ENCODE measurements at places on chromosomes 1 and 21.
A peak's percentile ranks its signal among the peaks of the same experiment; 100 is the strongest.

DNA sequence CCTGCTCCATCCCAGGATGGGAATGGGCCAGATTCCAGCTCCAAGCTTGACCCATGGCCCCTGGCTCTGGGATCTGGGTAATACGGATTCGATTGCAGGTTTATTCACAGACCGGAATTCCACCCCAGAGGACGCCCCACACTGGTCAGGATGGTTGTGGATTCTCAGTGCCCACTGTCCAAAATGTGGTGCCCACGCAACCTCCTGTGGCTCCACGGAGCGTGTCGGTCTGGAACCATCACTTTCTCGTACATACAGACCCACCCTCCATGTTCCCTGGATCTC is 31.6 kb downstream of the KRTAP10-1 start:
- DNase-seq, result no peak

GRCh38 chr21:45887788-45888187 is 93.8 kb upstream of the COL6A1 start:
- DNase-seq, result no peak

- no peak for DNase-seq
These were observed 109.6 kb downstream of the AKT3 start for GRCh38 chr1:243740255-243740999.

- no peak for DNase-seq
These were observed 973 bp downstream of the C1orf74 start for GRCh38 chr1:209783386-209783785.

DNA sequence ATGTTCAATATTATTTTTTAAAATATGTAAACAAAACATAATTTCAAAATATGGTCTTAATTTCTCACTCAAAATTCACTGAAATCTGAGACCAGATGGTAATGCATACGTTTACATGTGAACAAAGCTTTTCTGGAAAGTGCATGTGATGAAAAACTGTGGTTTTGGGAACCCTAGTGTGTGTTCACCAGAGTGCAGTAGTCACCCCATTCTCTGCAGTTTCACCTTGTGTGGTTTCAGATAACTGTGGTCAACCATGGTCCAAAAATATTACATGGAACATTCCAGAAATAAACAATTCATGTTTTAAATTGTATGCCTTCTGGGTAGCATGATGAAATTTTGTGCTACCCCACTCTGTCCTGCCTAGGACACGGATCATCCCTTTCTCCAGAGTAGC is 2021.9 kb downstream of the MRPL39 start:
- DNase-seq, result no peak

DNA sequence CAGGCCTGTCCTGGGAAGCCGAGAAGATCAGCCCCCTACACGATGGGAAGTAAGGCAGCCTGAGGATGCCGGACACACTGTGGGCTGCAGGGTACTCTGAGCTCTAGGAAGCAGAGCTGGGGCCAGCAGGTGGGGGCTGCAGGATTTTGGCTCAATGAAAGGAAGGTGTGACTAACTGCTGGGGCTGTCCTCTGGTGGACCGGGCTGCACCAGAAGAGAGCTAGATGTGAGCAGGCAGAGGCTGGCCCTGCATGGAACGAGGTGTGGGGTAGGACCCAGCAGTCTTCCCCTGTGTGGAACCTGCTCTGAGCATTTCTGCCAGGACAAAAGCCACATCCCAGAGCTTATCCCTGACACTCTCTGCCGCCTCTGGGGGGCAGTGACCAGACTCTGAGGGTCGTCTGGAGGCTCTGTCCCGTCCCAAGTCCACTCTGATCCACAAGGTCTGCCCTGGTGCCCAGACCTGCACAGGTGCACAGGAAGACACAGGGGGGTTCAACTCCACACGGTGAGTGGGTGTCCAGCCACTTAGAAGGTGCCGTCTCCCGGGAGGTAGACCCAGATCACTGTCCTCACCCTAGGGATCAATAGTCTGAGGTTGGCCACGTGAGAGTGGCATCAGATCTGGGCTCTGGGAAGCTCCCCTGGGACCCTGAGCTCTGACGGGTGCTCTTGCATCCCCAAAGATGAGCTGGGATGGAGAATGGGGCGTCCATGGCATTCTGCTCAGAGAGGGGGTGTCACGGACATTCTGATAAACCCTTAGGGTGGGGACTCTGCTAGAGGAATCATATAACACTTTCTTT is 187.6 kb upstream of the VAMP3 start:
- no peak for DNase-seq

GRCh38 chr1:241114699-241115233 is 242.2 kb downstream of the RGS7 start:
- DNase-seq, result no peak

GRCh38 chr1:232524056-232524455 is 105.9 kb downstream of the SIPA1L2 start:
- no peak for DNase-seq

- DNase-seq, result no peak
These were observed 182.7 kb downstream of the HMCN1 start for GRCh38 chr1:185916861-185917260.

GRCh38 chr1:154325583-154326545 is 539 bp downstream of the ATP8B2 start:
- DNase-seq, result peak; percentile 63

GRCh38 chr1:147252540-147252939 is 10.1 kb downstream of the CHD1L start:
- DNase-seq, result no peak
